AG04449 (cell line): ENCODE measurements at places on chromosomes 12 and 14.

GRCh38 chr14:97592341-97592980, 795.3 kb downstream of the VRK1 start:
- DNase-seq = no peak

GRCh38 chr14:52711666-52712065, 4.7 kb downstream of the PSMC6 start:
- DNase-seq = no peak

DNA sequence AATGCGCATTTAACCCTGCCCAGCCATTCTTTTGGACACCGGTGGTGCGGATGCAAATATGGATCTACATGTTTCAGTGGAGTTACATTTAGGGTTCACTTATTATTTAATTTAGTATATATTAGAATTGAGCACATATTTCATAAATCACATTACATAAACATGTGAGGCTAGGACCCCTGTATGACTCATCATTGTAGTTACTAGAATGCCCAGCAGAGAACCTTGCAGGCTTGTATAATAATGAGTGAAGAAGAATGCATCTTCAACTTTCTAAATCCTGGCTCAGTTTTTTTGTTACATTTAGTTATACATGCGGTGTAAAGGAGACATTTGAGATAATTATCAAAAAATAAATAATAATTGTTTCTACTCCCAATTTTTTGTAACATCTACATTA, 369.0 kb downstream of the ATP23 start:
- no peak for DNase-seq

DNA sequence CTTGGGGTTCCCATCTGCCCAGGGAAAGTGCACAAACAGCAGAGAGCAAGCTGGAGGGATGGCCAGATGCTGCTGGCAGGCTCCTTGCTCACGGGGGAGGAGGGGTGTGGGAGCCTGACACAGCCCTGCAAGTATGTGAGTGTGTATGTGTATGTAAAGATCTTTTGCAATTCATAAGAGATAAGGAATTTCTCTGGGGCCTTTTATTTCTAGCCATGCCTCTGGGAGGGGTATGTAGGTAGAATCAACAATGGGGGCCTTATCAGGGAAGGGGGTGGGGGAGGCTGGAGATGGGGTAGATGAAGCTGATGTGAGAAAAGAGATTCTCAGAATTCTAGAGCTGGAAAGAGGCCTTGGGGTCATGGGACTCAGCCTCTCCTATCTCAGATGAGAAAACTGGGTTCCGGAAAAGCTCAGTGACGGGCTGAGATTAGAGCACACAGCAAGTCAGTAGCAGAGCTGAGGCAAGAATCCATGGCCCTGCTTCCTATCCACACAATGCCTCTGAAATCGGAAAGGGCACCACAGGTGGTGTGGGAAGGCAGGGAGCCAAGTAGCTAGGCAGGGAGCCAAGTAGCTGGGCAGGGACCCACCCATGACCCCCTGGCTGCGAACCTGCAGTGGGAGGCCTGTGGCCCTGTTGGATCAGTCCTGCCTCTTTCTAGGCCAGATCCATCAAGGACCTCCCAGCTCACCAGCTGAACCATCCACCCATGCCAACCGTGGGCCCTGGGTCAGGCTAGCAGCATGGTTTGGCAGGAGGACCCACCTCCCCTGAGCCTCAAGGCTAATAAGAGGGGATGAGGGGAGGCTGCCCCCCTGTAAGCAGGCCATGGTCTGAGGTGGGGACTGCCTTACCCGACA, 54.7 kb downstream of the PLEKHG3 start:
- peak; percentile 91 for DNase-seq

- no peak for DNase-seq
These were observed 234.4 kb downstream of the SEC23A start for GRCh38 chr14:38868399-38869290.

DNA sequence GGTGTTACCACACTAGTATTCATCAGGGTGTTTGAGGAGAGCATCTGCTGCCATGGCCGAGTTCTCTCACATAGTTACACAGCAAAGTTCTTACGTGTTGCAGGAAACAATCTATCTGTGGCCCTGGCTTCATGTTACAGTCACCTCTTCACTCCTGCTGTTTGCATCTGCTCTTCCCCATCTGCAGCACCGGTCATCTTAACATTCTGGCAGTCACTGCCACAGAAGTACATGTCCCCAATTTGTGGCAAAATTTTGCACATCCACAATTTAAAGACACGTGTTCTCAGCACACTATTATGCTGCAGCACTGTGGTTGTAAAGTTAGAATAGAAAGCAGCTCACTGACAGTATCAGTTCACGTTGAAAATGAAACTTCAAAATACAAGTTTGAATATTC, 23.2 kb downstream of the MAPK1IP1L start:
- DNase-seq = no peak

DNA sequence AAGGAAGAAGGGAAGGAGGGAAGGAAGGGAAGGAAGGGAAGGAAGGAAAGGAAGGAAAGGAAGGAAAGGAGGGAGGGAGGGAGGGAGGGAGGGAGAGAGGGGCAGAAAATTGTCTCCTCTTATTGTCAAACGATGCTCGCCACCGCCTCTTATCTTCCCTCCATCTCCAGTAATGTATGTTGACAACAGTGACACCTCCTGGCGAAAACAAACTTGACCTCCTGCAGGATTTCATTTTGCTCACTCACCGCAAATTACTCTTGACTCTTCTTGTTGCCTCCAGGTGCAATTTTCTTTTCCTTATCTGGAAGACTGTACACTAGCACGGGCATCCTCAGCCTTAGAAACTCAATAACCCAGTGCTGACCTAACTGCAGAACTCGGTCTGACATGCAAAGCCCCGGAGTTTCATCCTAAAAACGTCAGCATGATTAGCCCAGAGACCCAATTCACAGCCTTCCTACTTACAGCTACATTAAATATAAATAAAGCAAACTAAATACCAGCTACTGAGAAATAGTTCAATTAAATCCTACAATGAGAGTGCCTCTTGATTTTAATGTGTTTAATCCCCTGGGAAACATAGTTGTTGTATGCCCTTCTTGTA, 512.4 kb upstream of the TMPO start:
- no peak for DNase-seq

DNA sequence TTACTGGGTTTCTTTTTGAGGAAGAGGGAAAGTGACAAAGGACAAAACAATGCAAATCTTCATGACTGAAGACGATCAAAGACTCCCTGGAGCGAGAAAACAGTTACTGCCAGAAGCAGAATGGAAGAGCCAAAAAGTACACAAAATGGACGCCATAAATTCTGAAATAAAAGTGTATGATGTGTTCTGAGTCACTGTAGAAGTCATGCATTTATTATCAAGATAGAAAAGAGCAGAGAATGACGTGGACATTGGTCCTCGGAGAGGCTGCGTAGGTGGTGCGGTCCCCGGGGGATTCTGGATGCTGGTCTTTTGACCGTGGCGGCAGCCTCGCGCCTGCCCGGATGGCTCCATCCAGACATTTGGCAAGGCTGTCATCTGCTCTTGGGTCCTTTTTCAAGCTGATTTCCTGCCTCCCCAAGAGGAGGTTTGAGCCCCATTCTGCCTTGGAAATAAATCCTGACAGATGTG, 52.8 kb downstream of the C14orf132 start:
- no peak for DNase-seq

GRCh38 chr12:93786656-93787397, 109.7 kb downstream of the CRADD start:
- no peak for DNase-seq

DNA sequence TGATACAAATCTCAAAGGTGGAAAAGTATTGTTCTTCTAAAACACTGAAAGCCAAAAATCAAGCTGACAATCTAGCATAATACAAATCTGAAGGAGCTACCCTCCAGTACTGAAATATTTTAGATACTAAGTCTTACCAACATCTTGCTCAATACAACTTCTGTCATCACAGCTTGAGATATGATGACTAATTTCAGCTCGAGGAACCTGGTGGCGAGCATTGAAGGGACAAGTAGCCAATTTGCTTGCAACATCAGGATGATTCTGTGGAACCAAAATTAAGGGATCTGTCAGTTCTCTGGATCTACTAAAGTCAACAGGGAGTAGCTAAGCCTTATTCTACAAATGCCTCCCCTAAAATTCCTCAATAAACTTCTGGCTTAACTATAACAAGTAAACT, 10.4 kb downstream of the GTSF1 start:
- DNase-seq = no peak

- DNase-seq = no peak
These were observed 102.0 kb upstream of the MYL2 start for GRCh38 chr12:111022386-111022785.

- no peak for DNase-seq
These were observed 1377.5 kb upstream of the FLRT2 start for GRCh38 chr14:84152452-84152851.

GRCh38 chr12:108442067-108442466, 73.0 kb upstream of the FICD start:
- DNase-seq = no peak

GRCh38 chr14:91523972-91524371, 13.9 kb upstream of the PPP4R3A start:
- no peak for DNase-seq

DNA sequence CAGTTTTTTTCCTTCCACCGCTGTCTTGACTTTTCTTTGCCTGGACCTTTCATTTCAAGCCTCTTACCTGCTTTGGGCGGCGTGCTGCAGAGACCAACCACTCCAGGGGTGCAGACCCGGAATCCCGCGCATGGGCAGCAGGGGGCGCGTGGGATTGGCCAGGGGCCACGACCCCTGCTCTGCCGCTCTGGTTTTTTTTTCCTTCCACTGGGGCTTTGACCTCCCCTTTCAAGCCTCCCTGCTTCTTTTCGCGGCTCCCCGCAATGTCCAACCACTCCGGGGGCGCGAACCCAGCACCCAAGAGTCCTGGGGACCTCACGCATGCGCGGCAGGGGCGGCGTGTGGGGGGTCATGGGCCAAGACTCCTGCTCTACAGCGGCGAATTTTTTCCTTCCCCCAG, 325.1 kb downstream of the ALG10 start:
- DNase-seq = no peak
